ENCODE measurements at places on chromosomes 5 and 9. TPM values are rescaled to one million over a fixed set of nuclear protein-coding genes. Genes with fewer than 3 reads are reported as not detected.

Gene MARCHF6
- total RNA-seq: 95.2 TPM

DNA sequence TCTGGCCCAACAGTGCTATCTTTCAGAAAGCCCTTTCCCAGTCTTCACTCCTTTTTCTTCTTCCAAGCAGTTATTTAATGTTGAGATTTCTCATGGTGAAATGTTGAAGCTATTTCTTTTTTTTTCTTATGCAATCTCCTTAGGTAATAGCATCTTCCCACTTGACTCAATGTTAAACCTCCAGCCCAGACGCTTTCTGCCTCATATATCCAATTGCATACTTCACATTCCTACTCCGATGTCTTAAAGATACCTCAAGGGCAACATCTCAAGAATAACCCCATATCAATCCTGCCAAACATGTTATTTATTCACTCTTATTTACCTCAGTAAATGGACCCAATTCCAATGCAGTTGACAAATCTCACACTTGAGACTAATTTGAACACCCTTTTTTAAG lies 187.3 kb downstream of the CDH12 start:
- no peaks in the 10 kb centered on the region for H3K36me3 ChIP-seq
- no peak for DNase-seq
- no peak overlapping the region for H3K4me3 ChIP-seq
- no peaks in the 10 kb centered on the region for H3K4me1 ChIP-seq
- H3K27ac ChIP-seq: no peak overlapping the region
- no peaks in the 10 kb centered on the region for H3K27me3 ChIP-seq

Gene IFNA8
- not detected for total RNA-seq

DNA sequence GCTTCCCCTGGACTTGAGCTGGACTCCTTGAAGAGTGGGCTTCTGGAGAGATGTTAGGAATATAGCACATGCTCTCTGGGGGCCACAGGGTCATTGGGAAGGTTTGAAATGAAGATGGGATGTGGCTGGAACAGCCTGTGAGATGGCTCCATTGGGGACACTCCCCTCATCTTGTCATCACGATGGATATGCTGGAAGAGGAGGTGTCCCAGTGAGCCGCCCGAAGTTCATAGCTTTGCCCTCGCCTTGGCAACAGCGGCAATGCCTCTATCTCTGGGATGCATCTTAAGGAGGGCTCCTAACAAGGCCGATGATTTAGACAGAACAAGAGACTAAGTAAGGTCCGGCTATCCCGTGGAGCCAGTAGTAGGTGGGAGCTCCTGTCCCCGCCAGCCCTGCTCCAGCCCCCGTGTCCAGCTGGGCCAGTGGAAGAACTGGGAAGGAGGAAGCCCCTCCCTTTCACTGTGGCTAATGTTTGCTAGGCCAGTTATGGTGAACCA lies 23.9 kb downstream of the AMBP start:
- H3K27me3 ChIP-seq: no peaks in the 10 kb centered on the region
- H3K36me3 ChIP-seq: peaks cover 16% of the 10 kb centered on the region
- H3K27ac ChIP-seq: no peak overlapping the region

Gene CCNO
- 0.95 TPM for total RNA-seq

DNA sequence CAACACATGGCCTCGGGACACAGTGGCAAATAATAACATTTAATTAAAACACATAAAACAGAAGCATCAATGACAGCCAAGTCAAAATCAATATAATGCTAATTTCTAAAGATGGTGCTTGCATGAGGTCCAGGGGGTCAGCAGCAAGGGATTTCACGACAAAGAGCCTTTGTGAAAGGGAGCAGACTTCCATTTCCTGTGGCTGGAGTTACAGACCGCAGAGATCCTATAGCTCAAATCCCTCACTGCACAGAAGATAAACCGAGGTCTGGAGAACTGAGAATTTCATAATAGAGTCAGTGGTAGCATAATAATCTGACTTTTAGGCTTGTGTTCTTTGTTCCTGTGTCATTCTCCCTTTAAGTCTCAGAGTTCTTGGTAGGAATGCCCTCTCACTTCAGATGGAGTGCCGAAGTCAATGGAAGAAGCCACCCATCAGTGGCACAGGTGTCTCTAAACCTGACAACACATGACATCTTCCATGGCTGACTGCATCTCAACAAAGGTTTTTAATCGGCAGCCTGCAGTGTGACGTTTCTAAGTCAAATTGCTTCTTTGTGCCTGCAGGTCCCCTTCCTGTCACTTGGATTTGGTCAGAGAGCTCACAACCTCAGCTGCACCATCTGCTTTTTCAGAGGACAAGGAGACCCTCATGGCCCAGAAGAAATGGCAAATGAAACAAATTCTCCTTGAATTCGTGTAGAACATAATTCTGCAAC lies 67.4 kb downstream of the CARTPT start:
- peak overlapping the region; percentile 24 for H3K27ac ChIP-seq
- no peaks in the 10 kb centered on the region for H3K36me3 ChIP-seq
- no peak for DNase-seq
- no peaks in the 10 kb centered on the region for H3K27me3 ChIP-seq
- peaks cover 52% of the 10 kb centered on the region for H3K4me1 ChIP-seq
- no peak overlapping the region for H3K4me3 ChIP-seq

Data from thoracic aorta (tissue), 2 donors.